ENCODE measurements at places on chromosomes 16 and 17.

DNA sequence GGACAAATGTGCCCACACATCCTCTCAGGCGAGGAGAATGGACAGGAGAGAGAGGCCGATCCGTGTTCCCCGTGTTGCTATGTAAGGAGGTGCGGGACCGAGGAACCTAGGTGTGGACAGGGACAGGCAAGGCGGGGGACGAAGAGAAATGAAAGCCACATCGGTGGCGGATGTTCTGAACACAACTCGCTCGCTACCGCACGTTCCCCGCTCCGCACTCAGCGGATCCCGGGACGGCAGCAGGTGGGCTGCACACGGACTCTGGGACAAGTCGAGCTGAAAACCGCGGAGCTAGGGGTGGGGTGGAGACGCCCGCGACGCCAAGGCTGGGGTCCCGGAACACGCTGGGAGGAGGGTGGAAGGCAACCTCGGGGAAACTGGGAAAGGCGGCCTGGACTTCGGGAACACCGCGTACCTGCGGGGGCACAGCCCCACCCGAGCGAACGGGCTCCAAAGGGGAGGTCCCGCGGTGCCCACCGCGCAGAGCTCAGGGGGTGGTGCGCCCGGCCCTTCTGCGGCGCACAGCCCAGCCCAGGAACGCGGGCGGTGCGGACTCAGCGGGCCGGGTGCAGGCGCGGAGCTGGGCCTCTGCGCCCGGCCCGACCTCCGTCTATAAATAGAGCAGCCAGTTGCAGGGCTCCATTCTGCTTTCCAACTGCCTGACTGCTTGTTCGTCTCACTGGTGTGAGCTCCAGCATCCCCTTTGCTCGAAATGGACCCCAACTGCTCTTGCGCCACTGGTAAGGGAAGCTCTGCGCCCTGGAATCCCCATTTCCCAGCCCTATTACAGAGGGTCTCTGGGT lies at the start of gene MT1E:
TSS of gene MT1E (plus strand) at position 642 of the 803 bp plus-strand sequence. CDS start at position 713, 71 bp downstream.
- no peak for DNase-seq

DNA sequence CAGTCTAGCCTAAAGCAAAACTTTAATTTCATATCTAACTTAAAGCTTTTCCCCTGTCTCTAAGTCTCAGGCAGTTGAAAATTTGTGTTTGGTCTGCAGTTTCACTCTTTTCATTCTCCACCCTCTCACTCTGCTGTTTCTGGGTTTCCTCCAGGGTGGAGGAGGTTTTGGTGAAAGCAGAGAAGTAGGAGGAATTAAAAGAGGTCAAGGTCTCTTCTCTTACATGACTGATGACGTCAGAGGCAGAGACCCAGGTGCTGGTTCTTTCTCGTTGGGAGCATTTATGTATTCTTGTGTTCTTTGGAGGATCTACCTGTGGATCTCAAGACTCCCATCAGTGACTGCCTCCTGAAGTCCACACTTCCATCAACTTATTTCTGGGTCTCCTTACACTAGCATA lies 2.4 kb upstream of the PSMD11 start:
- DNase-seq, result no peak

GRCh38 chr16:57618296-57619132 lies 9.9 kb upstream of the ADGRG1 start:
- DNase-seq, result peak; percentile 9

DNA sequence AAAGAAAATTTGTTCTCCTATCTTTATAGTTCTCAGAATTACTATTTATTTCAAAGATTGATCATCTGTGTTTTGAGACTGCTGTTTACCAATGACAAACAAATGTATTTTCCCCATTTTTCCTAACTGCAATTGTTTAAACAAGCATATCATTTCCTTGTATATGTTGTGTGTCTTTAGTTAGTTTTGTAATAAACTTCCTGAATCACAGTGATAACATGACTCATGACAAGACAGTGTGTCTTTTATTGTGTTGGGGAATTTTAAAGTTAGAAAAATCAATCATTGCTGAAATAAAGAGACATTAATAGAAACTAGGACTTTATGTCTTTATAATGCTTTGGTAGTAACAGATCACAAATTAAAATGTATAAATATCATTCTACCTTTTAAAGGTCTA lies 348.5 kb downstream of the KCNJ2 start:
- no peak for DNase-seq

GRCh38 chr16:75457485-75458021 lies 6.9 kb downstream of the TMEM170A start:
- no peak for DNase-seq

GRCh38 chr17:83080858-83081683 lies 1.7 kb downstream of the METRNL start:
- no peak for DNase-seq

DNA sequence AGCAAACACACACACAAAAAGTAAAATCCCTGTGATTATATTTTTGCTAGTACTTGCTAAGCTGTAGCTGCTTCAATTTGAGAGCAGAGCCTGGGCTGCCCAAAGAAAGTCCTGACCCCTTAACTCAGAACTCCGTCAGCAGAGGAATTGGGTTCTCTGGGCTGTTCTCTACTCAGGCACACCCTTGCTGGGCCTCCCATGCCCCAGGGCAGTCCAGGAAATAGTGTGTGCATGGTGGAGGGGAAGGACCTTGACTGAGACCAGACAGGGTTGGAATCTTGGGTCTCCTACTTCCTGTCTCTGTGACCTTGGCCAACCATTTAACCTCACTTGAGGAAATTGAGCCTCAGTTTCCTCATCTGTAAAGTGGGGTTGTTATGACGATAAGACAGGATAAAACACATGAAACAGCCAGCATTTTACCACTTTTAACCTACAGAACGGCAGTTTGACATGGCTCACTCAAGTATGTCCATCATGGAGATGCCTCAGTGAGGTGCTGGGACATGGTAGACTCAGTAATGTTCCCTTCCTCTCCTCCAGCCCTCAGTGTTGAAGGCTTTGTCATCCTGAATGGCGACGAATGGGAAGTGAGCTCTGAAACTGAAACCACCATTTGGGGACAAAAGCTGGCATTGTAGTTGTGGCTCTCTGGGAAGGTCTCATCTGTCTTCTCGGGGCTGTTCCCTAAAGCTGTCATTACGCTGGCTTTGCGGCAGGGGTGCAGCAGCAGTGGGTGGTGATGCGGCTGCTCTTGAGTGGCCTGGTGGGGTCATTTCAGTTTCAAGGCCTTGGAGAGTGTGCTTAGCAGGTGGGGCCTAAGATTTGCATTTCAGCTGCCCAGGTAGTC lies 74.9 kb downstream of the CMIP start:
- DNase-seq, result no peak

DNA sequence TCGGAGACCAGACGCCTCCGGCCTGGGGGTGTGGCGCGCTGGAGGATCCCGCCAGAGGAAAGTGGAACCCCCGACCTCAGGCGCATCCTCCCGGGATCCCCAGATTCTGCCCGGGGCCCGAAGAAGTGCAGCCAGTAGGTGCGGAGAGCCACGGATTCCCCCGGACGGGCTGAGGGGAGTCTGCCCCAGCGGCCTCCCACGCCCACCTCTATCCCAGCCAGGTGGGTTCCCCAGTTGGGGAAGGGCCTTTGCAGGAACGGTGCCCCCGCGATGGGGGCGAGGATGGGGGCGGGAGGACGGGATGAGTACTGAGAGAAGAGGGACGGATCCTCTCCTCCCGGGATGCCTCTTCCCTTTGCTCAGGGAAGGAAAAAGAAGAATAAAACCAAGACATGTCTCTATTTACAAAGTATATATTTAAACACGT lies 5.1 kb downstream of the CBX8 start:
- no peak for DNase-seq

- peak; percentile 55 for DNase-seq
Measured at GRCh38 chr16:24178496-24178895, 77.6 kb upstream of the CACNG3 start.

- DNase-seq, result no peak
Measured at GRCh38 chr17:9234389-9234945, 213.2 kb downstream of the NTN1 start.

GRCh38 chr16:64148356-64148755 lies 973.5 kb downstream of the CDH11 start:
- DNase-seq, result no peak

DNA sequence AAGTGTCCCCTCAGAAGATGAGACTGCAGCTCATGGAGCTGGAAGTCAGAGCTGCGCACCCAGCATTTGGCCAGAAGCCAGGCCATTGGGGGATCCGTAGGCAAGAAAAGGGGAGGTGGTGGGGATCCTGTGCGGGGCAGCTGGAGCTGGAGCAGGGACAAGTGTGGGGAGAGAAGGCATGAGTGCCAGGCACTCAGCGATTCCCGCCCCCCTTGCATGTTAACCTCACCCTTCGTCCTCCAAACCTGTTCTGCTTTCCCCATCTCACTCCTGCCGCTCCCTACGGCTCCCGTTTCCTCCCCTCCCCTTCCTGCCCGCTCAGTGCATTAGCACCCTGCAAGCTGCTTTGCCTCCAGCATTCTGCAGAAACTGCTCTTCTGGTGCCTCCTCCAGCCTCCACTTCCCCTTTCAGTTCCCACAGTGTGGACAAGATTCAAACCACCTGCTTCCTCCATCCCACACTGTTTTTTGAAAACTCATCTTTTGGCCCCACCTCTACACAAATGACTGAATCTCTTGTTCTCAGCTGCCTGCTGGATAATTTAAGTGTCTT lies 5.6 kb downstream of the ALOX15 start:
- peak; percentile 41 for DNase-seq

DNA sequence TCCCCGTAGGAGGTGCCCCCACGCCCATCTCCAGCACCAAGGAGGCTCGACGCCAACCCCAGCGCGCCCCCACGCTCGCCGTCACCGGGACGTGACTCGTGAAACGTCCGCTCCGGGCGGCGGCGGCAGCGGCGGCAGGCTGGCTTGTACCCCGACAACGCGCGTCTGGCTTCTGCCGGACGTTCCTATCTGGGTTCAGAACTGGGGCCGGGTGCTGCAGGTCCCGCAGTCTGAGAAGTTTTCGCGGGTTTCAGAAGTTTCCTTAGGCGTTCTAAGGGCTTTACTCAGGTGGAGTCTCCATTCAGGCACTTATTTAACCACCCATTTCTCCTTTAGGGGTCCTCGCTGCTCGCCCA lies 672 bp upstream of the ALKBH5 start:
- no peak for DNase-seq

DNA sequence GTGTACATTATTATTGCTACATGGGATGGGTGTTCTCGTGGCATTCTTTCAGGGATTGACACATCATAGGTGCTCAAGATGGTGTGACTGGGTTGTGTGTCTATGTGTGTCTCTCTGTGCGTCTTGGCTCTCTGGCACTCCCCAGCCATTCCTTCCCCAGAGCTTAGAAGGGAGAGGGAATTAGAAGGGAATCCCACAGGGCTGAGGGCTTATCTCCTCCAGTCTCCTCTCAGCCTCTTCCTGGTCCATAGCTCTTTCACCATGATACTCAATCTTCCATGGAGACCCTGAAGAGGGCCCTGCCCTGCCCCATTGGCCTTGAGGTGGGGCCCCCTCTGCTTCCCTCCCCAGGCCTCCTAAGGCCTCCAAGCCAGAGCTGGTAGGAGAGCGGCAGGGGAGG lies 52.0 kb downstream of the MRM1 start:
- no peak for DNase-seq

GRCh38 chr17:6930749-6931148 lies 65.1 kb upstream of the ALOX12 start:
- no peak for DNase-seq

DNA sequence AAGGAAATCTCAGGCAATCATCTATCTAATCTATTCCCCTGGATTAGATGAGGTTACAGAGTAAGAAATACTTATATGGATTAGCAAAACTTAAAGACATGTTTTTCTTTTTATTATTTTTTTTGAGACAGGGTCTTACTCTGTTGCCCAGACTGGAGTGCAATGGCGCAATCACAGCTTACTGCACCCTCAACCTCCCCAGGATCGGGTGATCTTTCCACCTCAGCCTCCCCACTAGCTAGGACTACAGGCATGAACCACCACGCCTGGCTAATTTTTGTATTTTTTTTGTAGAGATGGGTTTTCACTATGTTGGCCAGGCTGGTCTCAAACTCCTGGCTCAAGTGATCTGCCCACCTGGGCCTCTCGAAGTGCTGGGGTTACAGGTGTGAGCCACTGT lies 3.3 kb upstream of the NFE2L1 start:
- no peak for DNase-seq

DNA sequence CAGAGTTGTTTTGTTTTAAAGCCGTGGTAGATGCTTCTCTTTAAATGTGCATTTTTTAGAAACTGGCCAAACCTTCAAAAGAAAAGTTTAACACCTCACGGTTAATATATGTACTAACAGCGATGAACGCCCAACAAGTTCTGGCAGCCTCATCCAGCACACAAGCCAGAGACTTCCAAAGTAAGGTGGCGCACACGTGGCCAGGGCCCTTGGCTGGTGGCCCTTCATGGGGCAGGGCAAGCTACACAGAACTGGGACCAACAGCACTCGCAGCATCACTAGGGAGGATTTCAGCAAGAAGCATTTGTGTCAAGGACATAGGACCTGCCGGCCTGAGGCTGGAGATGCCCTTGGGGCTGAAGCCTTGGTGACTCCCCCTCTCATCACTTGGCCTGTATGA lies 23.4 kb downstream of the CYB5D2 start:
- DNase-seq, result no peak

DNA sequence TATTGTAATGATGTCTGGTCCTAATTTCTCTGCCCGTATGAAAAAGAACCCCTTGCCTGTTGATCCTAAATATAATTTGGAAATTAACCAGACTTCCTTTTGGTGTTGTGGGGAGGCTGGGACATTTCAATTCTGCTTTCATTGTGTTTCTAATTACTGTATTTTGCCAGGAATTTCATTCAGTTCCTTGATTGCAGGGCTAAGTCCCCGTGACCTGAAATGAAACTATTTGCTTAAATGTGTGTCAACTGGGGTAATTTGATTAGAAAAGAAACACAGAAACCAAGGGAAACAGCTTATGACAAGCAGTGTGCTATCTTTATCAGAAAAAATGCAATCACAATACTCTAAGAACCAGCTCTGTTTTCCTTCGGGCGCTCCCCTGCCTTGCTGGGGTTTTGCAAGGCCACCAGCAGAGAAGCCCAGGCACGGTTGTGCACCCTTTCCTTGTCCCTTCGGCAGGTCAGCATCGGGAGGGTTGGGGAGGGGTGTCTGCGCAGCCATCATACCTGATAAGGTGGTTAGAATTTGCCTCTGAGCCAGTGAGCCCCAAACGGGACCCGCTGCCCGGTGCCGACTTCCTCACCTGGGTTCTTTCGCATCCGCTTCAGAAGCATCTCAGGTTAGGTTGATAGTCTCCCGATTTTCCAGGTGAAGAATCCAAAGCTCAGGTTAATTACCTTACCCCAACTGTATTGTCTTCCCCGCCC lies 19.4 kb downstream of the KLHL36 start:
- no peak for DNase-seq

DNA sequence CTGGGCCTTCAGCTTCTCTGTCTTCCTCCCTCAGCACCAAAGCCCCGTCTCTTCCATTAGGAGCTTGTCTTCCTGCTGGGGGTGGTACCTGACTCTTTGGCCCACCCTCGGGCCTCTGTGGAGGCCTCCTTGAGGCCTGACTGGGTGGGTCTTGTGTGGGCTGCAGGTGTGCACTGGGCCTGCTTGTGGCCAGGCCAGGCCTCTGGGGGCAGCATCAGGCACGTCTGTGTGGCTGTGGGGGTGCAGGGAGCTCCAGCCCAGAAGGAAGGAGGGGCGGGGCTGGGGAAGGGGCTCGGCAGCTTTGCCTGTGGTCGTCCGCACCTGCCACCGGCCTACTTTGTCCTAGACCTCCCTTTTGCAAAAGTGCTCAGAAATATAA lies 7.0 kb downstream of the PIGQ start:
- peak; percentile 73 for DNase-seq

Measured in H9 (cell line).